ENCODE measurements at places on chromosomes 13 and 19. TPM values are rescaled to one million over a fixed set of nuclear protein-coding genes. Genes with fewer than 3 reads are reported as not detected.

KIR2DL4 gene
- total RNA-seq: not detected

SOHLH2 gene
- 0.55 TPM for total RNA-seq

ZNF568 gene
- total RNA-seq: 6.4 TPM

MED25 gene
- 55.8 TPM for total RNA-seq

ZNF625 gene
- total RNA-seq: 6.7 TPM

PGLYRP2 gene
- total RNA-seq: not detected

CALR3 gene
- not detected for total RNA-seq

LMTK3 gene
- not detected for total RNA-seq

RASGRP4 gene
- not detected for total RNA-seq

ZNF681 gene
- 1.9 TPM for total RNA-seq

CEACAM18 gene
- not detected for total RNA-seq

DNA sequence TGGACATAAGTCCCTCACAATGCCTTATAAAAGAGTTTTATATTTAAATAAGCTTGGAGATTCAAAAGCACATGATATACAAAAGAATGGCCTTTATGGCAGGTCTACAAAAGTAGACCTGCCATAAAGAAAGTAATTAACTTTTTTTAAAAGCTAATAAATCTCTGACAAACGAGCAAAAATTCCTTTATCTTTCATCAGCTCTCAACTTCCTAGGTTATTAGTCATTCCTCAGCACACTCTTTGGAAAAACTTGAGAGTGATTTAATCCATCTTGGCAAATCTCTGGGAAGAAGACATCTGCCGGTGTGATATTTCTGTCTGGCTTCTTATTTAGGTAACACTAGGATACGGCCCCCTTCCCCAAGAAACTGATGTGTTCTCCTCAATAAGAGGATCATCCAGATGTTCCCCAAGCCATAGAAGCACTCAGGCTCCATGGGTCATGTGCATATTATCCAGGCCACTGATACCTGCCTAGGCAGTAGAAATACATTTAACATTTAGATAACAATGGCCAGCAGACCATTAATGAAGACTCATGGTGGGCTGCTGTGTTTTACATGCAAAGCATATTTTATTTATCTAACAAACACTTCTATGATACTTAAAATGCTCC is 372.7 kb downstream of the LIG4 start:
- peak; percentile 48 for DNase-seq

- DNase-seq: no peak
Observed at GRCh38 chr19:5563008-5563431, 4.7 kb downstream of the TINCR start.

DNA sequence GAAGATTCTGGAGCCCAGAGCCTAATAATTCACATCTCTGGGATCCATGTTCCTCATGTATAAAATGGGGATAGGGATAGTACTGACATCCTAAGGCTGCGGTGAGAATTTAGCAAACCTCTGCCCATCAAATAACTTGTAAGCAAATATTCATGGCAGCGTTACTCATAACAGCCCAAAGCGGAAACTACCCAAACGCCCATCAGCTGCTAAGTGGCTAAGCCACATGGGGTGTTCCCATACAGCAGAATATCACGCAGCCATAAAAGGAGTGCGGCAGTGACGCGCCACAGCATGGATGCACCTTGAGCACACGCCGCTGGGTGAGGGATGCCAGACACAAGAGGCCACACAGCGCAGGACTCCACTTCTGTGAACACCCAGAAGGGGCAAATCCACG is 19.7 kb downstream of the VRK3 start:
- DNase-seq: no peak

DNA sequence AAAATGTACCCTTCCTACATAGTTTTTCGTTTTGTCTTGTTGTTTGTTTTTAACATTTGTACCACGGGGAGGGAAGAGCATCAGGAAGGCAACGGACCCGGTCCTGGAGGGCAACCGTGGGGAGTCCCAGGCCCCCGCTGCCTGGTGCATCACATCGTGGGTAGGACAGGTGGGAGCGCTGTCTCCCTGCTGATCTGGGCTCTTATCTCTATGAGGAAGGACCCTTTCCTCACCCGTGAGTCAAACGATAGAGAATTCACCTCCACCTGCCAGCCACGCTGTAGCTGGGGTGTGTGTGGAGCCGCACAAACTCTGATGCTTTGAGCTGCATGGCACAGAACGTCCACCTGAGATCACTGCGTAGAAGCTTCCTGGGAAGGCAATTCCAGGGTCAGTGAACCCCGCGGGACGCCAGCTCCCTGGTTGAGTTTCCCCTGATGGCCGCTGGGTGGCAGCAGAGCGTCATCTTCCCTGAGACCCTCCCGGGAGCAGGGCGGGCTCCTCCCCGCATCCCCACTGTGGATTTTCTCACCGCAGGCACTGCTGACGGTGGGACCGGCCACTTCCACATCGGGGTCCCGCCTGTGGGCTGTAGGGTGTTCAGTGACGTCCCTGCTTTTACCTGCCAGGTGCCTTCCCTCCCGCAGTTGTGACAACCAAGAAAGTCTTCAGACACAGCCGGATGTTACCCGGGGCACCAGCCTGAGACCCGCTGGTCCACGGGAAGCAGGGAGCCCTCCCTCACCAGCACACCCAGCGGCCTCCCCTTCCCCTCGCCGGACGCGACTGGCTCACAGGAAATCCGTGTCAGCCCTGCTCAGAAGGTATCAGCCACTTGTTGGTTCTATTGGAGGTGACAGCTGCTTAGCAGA is 54.7 kb downstream of the ZNF787 start:
- DNase-seq: peak; percentile 54

- DNase-seq: no peak
Observed at GRCh38 chr13:45715351-45715750, 13.2 kb downstream of the CBY2 start.

GRCh38 chr13:51644654-51645053 is 60.4 kb downstream of the WDFY2 start:
- peak; percentile 25 for DNase-seq

- DNase-seq: no peak
Observed at GRCh38 chr19:55433292-55433691, 9.8 kb downstream of the SHISA7 start.

GRCh38 chr19:7000333-7000732 is 20.9 kb downstream of the MBD3L2B start:
- DNase-seq: no peak

DNA sequence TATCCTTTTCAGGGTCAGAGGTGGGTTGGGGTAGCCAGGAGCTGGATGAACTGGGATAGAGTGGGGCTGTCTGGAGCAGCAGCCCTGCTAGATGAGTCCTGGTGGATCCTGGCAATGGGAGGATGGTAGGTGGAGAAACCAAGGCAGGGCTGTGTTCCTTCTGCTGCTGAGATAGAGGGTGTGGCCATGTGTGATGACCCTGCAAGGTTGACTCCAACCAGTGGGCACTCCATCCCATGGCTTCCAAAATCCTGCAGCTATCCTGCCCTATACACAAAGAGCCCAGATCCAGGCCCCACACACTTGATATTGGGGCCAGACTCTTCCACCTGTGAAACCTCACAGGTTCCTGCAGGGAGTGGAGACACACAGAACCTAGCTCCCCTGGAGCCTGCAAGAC is 2.4 kb upstream of the ZNF446 start:
- DNase-seq: no peak

- no peak for DNase-seq
Observed at GRCh38 chr19:35317464-35318043, 11.4 kb upstream of the CD22 start.

GRCh38 chr13:39123578-39123977 is 85.3 kb downstream of the NHLRC3 start:
- no peak for DNase-seq

GRCh38 chr19:1217366-1217765 is 11.8 kb downstream of the STK11 start:
- no peak for DNase-seq

GRCh38 chr13:25571237-25571636 is 199.5 kb downstream of the ATP8A2 start:
- no peak for DNase-seq

- no peak for DNase-seq
Observed at GRCh38 chr13:113129480-113129879, 6.9 kb downstream of the F10 start.

GRCh38 chr13:42405665-42406390 is 133.9 kb downstream of the AKAP11 start:
- no peak for DNase-seq

GRCh38 chr13:45545686-45546409 is 69.7 kb downstream of the ERICH6B start:
- DNase-seq: no peak

GRCh38 chr19:677201-677600 is 1.0 kb downstream of the FSTL3 start:
- DNase-seq: peak; percentile 51

DNA sequence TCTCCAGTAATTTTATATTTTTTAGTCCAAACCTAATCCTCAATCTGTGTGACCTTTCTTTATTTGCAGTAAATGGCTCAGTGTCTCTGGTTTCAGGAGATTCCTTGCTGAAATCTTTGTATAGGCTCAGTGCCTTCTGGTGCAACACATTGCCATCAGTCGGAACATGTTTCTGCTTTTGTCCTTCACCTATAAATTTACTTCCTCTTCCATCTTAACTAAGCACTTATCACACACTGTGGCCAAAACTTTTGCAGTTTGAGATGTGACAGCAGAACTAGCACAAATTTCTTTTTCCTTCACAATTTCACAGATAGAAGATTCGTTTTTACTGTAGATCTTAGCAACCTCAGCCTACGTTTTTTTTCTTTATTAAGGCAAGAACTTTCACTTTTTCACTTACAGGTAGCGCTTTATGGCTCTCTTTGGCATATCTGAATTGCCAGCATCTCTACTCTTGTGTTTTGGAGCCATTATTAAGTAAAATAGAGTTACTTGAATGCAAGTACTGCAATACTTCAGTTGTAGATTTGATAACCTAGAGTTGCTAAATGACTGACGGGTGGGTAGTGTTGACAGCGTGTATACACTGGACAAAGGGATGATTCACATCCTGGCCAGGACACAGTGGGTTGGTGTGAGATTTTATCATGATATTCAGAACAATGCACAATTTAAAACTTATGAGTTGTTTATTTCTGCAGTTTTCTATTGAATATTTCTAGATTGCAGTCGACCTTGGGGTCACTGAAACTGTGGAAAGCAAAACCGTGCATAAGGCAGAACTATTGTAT is 44.3 kb downstream of the NDFIP2 start:
- peak; percentile 95 for DNase-seq

GRCh38 chr13:46491641-46492040 is 61.3 kb upstream of the LRCH1 start:
- no peak for DNase-seq

DNA sequence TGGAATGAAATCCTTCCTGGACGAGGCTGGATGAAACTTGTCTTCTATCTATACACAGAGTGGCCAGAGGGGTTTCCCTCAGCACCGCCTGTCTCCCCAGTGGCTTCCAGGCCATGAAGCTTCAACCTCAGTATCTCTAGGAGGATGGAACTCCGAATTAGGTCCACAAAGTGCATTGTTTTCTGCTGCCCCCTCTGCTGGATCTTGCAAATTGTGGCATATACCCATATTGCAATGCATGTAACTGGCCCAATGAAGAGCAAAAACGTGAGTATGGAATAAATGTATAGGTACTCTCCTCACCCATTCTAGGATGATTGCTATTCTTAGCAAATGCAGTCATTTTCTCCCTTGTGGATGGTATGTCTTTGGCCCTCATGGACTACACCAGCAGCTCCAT is 14.7 kb upstream of the LILRB4 start:
- DNase-seq: no peak

DNA sequence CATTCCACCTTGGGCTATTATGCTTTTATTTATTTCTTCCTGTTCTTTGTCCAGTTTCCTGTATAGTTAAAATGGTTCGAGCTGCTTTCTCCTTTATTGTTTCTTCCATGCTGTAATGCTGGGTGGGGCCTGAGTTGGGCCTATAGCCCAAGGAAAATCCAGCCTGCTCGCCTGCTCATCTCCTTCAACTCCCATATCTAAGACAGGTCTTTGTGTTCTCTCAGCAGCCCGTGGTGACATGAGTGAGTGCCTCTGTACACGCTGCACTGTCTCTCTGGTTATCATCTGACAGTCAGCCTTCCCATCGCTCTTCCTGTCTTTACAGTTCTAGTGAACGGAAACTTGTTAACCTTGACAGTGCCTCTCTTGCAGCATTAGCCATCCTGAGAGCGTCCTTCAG is 221.9 kb upstream of the SLC10A2 start:
- DNase-seq: no peak

- peak; percentile 55 for DNase-seq
Observed at GRCh38 chr19:47296036-47296435, 13.6 kb upstream of the C5AR1 start.

- peak; percentile 1 for DNase-seq
Observed at GRCh38 chr13:106488076-106488475, 47.4 kb downstream of the EFNB2 start.

GRCh38 chr19:1238369-1239303 is 831 bp upstream of the CBARP start:
- DNase-seq: no peak

GRCh38 chr19:10155839-10156238 is 36.1 kb upstream of the EIF3G start:
- no peak for DNase-seq

DNA sequence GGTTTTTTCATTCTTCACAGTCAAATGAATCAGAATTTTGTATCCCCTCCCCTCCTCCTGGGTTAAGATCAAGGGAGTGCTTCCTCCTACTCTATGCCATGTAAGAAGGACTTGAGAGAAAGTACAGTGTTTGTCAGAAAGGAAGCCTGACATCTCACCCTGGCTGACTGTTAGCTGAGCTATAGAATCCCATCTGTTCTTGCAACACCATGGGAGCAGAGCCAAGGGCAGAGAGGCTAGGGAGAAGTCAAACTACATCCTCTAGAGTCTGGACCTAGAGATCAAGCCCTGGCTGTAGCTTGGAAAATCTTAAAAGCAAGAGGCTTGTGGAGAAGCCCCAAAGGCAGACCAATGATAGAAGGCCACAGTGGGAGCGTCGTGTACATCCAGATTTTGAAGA is 145.9 kb downstream of the OLFM4 start:
- DNase-seq: no peak

- DNase-seq: no peak
Observed at GRCh38 chr13:93559718-93560117, 333.1 kb downstream of the GPC6 start.

- DNase-seq: no peak
Observed at GRCh38 chr19:14449321-14449720, 16.2 kb downstream of the PKN1 start.
